ENCODE measurements at places on chromosomes 13 and 19.

DNA sequence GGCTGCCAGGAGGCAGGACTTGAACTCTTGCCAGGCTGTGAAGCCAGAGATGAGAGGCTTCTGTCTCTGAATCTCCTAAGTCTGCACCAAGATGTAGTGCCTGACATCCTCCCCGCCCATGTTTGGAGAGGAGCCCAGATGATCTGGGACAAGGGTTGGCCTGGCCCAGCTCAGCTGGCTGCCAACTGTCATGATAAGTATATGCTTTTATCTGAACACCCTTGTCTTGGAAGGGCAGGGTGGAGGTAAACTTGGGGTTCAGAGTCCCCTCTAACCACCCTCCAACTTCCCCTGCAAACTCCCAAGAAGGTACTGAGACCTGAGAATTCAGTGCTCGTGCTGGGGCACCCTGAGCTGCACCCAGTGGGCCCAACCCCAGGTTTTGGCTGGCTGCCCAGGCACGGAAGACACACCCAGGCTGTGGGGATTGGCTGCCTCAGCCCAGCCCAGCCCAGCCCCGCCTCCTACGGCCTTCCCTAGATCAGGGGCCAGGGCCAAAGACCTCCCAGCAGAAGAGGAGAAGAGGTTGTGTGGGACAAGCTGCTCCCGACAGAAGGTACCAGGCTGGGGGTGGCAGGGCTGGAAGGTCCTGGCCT is at the start of gene CYP4F12:
CYP4F12 (plus strand) TSS at position 508 of the 596 bp plus-strand sequence. CDS start 443 bp downstream, outside the sequence.
- DNase-seq, result no peak

- no peak for DNase-seq
Measured at GRCh38 chr19:19170873-19171672, 1.0 kb upstream of the MEF2B start.

DNA sequence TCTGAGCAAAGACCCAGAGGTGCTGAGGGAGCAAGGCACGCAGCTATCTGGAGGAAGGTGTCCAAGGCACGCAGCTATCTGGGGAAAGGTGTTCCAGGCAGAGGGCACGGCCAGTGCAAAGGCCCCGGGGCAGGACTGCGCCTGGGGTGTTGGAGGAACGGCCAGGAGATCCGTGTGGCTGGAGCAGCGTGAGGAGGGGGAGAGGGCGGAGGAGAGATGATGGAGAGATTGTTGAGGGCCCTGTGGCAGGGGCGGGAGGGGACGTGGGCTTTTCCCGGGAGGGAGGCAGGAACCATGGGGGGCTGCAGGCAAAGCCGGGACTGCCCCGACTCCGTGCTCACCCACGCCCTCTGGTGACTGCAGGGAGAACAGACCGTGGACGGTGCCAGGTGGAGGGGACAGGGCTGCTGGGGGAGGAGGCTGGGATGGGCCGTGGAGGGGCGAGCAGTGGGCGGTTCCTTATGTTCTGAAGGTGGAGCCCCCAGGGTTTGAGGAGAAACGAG is 13.3 kb upstream of the MISP start:
- no peak for DNase-seq

DNA sequence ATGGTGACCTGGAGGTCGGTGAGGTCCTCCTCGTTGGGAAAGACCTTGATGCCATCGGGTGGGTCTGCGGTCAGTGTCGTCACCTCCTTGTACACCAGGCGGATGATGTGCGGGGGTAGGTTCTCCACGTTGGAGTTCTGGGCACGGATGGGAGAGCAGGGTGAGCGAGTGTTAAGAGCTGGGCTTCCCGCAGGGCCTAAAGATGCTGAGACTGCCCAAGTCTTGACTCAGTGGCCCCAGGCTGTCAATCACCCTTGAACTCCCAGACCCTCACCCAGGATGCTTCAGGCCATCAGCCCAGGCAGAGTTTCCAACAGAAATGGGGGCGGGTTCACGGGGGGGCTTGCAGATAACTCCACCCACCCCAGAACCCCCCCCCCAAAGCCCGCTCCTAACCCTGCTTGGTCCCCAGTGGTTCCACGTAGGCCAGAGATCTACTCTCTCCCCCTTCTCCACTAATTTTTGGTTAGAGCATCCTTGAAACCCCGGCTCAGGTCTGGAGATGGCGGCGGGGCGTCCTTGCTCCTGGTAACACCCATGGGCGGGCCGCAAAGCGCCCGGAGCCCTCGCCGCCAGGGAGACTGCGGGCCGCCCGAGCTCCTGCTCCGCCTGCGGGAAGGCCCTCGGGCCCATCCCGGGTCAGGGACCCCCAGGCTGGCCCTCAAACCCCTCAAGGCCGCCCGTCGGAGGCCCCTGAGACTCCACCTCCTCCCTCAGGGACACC is 600 bp downstream of the UBE2S start:
- DNase-seq, result no peak

GRCh38 chr19:6235031-6235951 is 44.5 kb downstream of the MLLT1 start:
- no peak for DNase-seq

GRCh38 chr19:1259206-1259875 is 9.8 kb upstream of the CIRBP start:
- no peak for DNase-seq

- DNase-seq, result no peak
Measured at GRCh38 chr13:41696163-41697003, 239.0 kb downstream of the RGCC start.

DNA sequence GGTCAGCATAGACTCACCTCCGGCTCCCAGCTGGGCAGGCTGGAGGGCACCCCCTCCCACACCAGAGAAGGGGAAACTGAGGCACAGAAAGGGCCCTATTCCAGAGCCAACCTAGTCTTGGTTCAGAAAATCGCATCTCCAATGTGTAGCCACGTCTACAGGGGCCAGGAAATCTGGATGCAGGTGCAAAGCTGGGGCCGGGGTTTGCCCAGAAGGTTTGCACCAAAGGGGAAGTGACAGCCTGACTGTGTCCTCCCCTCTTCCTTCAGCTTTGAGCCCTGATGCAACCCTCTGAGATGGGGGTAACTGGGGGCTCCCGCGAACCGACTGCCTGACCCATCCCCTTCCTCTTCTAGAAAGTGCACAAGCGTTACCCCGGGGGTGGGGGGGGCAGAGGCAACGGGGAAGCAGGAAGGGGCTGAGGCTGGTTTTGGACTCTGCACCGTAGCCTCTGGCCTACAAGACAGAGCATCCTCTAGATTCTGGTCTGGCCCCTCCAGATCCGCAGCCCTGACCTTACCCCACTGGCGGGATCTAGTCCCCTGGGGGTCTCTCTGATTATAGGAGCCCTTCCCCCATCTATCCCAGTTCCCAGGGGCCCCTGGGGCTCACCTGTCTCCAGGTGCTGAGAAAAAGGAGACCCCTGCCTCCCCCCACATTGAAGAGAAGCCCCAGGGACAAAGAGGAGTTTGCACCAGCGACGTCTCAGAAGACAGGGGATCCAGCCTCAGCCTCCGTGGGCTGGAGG is 1.1 kb upstream of the ONECUT3 start:
- DNase-seq, result no peak

DNA sequence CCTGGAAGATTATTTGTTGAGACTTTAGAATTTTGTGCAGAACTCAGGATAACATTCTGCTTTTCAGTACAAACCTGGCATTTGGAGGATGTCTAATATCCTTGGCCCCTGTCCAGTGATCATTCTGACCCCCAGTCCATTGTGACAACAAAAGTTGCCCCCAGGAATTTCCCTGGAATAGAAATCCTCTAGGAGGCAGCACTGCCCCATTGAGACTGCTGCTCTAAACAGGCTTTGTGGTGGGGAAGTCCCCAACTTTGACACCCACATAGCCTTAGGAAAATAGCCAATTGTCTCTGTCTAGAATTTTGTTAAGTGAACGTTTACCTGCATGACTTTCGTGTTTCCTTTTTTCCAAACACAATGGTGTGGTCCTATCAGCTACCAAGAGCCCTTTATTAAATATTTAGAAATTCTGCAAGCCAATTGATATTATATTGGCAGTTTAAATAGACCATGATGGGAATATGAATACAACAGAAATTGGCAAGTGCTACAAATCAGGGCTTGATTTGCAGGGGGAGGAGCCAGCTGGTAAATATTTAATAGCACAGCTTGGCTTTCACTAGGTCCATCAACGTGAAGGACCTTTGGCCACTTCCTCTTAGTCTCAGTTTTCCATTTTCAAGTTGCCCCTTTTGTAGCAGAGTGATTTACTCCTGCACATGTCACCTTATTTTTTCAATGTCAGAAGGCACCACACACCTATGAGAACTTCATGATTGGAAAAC is 451.7 kb downstream of the EFNB2 start:
- no peak for DNase-seq

- DNase-seq, result no peak
Measured at GRCh38 chr13:111971891-111972780, 94.8 kb upstream of the SOX1 start.

DNA sequence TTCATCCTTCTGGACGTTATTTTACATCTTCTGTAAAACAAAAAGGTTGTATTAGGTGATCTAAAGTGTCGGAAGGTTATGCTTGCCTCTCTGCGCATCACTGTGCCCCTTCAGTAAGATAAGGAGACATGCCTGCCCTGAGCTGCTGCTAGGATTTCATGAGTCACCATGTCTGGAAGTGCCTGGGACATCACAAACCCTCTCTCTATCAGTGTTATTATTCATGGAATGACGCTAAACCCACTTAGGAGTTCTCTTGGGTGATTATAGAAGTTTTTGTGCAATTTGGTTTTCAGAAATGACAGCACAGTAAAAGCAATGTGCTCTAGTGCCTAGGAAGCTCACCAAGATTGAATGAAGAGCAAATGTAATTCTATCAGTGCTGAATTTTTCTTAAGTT is 617.7 kb downstream of the DCT start:
- DNase-seq, result no peak

GRCh38 chr13:85441975-85442374 is 357.2 kb downstream of the SLITRK6 start:
- no peak for DNase-seq

DNA sequence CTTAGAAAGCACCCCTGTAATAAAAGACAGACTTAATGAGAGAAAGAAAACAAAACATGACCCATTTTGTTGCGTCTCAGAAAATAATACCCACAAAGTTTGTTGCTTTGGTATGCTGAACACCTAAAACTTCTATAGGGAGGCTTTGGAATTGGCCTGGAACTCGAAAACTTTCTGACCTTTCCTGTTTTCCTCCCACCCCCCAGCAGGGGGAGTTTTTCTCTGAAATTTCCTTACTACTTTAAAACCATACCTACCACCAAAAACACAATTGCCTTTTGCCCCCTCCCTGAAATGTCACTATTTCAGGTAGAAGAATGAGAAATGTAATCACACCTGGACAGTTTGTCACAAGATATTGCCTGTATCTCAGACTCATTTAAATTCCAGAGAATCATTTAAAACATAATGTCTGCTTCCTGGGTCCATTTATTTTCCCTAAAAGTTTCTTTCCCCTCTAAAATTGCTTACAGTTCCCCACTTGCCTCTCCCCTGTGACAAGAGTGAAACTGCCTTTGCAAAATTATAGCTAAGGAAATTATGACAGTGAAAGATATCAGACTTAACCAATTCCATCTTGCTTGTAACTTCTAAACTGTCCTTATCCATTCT is 2700.2 kb downstream of the PCDH9 start:
- DNase-seq, result no peak

GRCh38 chr19:31351056-31351854 is 2.0 kb upstream of the TSHZ3 start:
- no peak for DNase-seq

DNA sequence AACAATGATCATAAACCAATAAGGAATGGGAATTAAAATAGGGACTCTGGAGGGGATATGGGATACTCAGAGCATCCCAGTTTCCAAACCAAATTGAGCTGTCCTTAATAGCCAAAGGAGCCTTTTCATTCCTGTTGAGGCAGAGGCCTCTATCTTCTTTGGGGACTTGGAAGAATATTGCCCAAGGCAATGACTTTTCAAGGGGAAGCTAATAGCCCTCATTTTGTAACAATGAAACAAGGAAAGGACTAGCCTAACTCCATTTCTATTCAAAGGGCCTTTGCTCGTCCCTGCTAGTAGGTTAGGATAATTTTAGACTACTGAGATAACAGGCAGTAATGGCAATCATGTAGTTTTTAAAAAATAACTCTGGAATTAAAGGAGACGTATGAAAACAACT is 789.8 kb upstream of the SLITRK5 start:
- DNase-seq, result no peak

- DNase-seq, result no peak
Measured at GRCh38 chr13:23580684-23581060, 10.5 kb downstream of the TNFRSF19 start.

DNA sequence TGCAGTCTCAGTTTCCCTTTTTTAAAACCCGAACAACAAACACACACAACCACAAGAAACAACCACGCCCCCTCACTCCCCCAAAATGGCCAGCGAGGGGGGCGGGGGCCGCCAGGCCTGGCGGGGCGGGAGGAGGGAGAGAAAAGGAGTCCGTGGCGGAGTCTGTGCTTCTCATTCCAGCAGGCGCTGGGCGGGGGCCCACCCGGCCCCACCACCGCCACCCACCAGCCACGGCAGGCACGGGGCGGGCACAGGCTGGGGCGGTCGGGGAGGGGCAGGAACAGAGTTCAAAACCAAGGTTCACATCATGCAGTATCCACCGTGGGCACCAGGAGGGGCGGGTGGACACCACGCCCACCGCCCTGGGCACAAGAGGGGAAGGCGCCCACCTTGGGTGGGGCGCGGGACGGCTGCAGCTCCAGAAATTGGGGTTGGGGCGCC is 12.9 kb downstream of the DPF1 start:
- DNase-seq, result no peak

GRCh38 chr19:35202722-35203688 is 25.5 kb downstream of the FAM187B start:
- DNase-seq, result no peak

- DNase-seq, result no peak
Measured at GRCh38 chr13:65112531-65112941, 2117.6 kb downstream of the PCDH9 start.

- DNase-seq, result peak; percentile 91
Measured at GRCh38 chr19:36378625-36379509, at the start of gene ZFP14. Gene ZFP14 (minus strand): TSS chr19:36379201. CDS start chr19:36367892, 11,309 bp downstream.

GRCh38 chr13:77207943-77208342 is 119.0 kb downstream of the MYCBP2 start:
- no peak for DNase-seq

Data from activated CD4-positive, CD25-positive, alpha-beta regulatory T cell treated with anti-CD3 and anti-CD28 coated beads, Interleukin-2, amount 50 U/mL, for 16 hours (primary cell).